Neural progenitor cell (in vitro differentiated cells): ENCODE measurements at places on chromosomes 12 and 14. TPM values are rescaled to one million over a fixed set of nuclear protein-coding genes. Genes with fewer than 3 reads are reported as not detected.
A peak's percentile ranks its signal among the peaks of the same experiment; 100 is the strongest.

KIF5A gene
- total RNA-seq = 7.9 and 8.6 TPM in 2 replicates

DNA sequence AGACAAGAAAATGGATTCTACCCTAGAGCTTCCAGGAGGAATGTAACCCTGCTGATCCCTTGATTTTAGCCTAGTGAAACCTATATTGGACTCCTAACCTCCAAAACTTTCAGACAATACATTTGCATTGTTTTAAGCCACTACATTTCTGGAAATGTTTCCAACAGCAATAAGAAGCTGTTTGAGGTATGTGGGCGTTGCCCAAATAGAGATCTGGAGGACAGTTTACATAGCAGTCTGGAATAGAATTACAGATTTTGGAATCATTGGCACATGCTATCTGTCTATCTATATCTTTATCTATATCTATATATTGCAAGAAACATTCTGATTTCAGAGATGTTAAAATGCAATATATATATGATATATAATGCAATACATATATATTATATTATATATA is 42.4 kb upstream of the EGLN3 start:
- no peak overlapping the region for H3K27ac ChIP-seq
- no peaks in the 10 kb centered on the region for H3K4me1 ChIP-seq
- no peak for DNase-seq
- H3K27me3 ChIP-seq = no peaks in the 10 kb centered on the region
- H3K36me3 ChIP-seq = no peaks in the 10 kb centered on the region

GRCh38 chr12:52689936-52690335 is 9.7 kb upstream of the KRT1 start:
- peaks cover 70% of the 10 kb centered on the region for H3K27me3 ChIP-seq
- H3K36me3 ChIP-seq = no peaks in the 10 kb centered on the region
- H3K4me1 ChIP-seq = peaks cover 8% of the 10 kb centered on the region
- no peak overlapping the region for H3K27ac ChIP-seq

- no peak overlapping the region for H3K27ac ChIP-seq
- no peaks in the 10 kb centered on the region for H3K27me3 ChIP-seq
- no peak for DNase-seq
- H3K36me3 ChIP-seq = no peaks in the 10 kb centered on the region
These were observed 20.8 kb upstream of the HSPB8 start for GRCh38 chr12:119157978-119158377.

GRCh38 chr12:69338936-69339335 is 9.2 kb upstream of the LYZ start:
- H3K27ac ChIP-seq = no peak overlapping the region
- H3K27me3 ChIP-seq = no peaks in the 10 kb centered on the region
- H3K4me1 ChIP-seq = peaks cover 12% of the 10 kb centered on the region
- DNase-seq = no peak
- no peaks in the 10 kb centered on the region for H3K36me3 ChIP-seq

- H3K36me3 ChIP-seq = no peaks in the 10 kb centered on the region
- DNase-seq = no peak
- H3K27ac ChIP-seq = no peak overlapping the region
- no peak overlapping the region for H3K4me3 ChIP-seq
These were observed 41.6 kb downstream of the ITPK1 start for GRCh38 chr14:93073910-93074769.

DNA sequence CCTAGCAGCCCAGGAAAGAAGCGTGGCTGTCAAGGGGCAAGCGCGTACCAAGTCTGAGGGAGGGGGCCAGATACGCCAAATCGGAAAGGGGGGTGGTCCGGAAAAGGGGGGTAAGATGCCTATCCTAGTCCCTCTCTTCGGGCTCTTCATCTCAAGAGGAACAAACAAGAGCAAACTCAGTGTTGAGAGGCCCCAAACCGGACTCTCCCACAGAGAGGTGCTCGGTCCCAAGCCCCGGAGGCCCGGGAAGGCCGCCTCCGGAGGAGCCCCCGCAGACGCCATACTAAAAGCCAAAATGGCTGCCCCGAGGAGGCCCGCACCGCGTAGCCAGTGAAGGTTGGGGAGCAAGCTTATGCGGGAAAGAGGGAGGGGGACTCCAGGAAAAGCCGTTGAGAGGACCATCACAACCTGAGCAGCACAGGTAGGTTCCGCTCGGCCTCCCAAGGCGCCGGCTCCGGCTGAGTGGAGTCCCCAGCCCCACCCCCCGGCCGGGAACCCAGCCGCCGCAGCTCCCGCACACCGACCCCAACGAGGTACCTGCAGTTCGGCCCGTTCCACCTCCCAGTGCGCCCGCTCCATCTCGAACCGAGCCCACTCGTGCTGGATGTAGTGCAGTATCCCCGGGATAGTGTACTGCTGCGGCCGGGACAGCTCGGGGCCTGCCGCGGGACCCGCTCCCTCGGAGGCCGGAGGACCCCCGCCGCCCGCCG is at the start of gene AP4S1:
Gene AP4S1 (plus strand): TSS at position 283 of the 710 bp plus-strand sequence. CDS start 40,548 bp downstream, outside the sequence.
- peak within 1 kb of the TSS; percentile 87 for H3K27ac ChIP-seq
- peak; percentile 69 for DNase-seq
- peak within 1 kb of the TSS; percentile 100 for H3K4me3 ChIP-seq
- no peaks in the 10 kb centered on the region for H3K27me3 ChIP-seq
- H3K4me1 ChIP-seq = peaks cover 26% of the 10 kb centered on the region

DNA sequence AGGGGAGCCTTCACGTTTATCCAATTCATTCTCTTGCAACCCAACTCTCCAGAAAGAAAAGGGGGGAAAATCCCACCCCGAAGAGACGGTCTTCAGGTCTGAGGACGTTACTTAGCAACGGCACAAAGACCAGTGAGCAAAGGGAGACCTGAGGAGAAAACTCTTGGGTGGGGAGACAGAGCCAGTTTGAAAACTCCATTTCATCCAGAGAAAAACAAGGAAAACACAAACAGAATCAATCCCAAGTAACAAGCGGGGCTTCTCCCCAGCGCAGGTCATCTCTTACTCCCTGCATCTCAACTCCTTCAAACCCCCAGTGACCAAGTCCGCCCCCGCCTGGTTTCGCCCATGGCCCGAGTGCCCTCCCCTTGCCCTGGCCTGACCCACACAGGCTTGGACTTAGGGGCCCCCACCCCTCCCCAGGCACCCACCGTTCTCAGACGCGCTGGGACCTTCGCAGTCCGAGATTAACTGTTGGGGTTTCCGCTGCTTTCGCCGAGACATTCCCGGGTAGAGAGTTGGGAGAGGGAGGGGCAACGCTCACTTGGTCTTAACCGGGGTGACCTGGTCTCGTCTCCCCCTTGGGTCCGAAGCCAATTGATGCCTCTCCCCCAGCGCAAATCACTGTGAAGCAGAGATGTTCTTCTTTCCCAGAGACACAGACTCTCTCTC is 10.4 kb upstream of the SALL2 start:
- H3K27ac ChIP-seq = peak overlapping the region; percentile 99
- peak overlapping the region; percentile 100 for H3K4me3 ChIP-seq
- peaks cover 6% of the 10 kb centered on the region for H3K36me3 ChIP-seq
- peaks cover 56% of the 10 kb centered on the region for H3K4me1 ChIP-seq

- DNase-seq = no peak
- H3K4me3 ChIP-seq = no peak overlapping the region
- no peak overlapping the region for H3K27ac ChIP-seq
- no peaks in the 10 kb centered on the region for H3K27me3 ChIP-seq
- H3K4me1 ChIP-seq = peaks cover 26% of the 10 kb centered on the region
These were observed 111.1 kb downstream of the DIP2B start for GRCh38 chr12:50615907-50616296.

- H3K27me3 ChIP-seq = no peaks in the 10 kb centered on the region
- no peak overlapping the region for H3K4me3 ChIP-seq
- H3K36me3 ChIP-seq = no peaks in the 10 kb centered on the region
- no peak for DNase-seq
These were observed 83.6 kb upstream of the HECTD1 start for GRCh38 chr14:31291210-31291609.

DNA sequence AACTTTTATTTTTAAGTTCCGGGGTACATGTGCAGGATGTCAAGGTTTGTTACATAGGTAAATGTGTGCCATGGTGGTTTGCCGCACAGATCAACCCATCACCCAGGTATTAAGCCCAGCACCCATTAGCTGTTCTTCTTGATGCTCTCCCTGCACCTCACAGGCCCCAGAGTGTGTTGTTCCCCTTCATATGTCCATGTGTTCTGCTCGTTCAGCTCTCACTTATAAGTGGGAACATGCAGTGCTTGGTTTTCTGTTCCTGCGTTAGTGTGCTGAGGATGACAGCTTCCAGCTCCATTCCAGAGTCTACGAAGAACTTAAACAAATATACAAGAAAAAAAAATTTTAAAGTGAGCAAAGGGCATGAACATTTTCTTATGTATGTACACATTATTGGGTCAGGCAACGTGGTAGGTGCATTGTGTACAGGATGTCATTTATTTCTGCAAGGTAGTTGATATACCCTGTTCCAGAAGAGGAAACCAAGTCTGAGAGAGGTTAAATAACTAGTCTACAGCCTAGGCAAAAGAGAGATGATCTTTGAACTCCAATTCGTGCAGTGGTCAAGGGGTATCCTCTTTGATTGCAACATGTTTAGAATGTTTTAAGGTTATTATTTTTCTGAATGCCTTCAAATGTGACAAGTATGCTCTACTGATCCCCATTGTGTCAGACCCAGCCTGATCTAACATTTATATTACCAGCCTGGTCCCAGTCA is 8.7 kb upstream of the PPM1A start:
- DNase-seq = no peak
- no peak overlapping the region for H3K27ac ChIP-seq
- H3K4me3 ChIP-seq = no peak overlapping the region
- H3K27me3 ChIP-seq = no peaks in the 10 kb centered on the region

GRCh38 chr12:105850103-105850968 is 288.4 kb downstream of the NUAK1 start:
- H3K4me1 ChIP-seq = no peaks in the 10 kb centered on the region
- H3K27ac ChIP-seq = no peak overlapping the region
- H3K4me3 ChIP-seq = no peak overlapping the region
- H3K27me3 ChIP-seq = no peaks in the 10 kb centered on the region
- H3K36me3 ChIP-seq = no peaks in the 10 kb centered on the region
- no peak for DNase-seq
